ENCODE measurements at places on chromosomes 7 and 10. TPM values are rescaled to one million over a fixed set of nuclear protein-coding genes. Genes with fewer than 3 reads are reported as not detected.

DNA sequence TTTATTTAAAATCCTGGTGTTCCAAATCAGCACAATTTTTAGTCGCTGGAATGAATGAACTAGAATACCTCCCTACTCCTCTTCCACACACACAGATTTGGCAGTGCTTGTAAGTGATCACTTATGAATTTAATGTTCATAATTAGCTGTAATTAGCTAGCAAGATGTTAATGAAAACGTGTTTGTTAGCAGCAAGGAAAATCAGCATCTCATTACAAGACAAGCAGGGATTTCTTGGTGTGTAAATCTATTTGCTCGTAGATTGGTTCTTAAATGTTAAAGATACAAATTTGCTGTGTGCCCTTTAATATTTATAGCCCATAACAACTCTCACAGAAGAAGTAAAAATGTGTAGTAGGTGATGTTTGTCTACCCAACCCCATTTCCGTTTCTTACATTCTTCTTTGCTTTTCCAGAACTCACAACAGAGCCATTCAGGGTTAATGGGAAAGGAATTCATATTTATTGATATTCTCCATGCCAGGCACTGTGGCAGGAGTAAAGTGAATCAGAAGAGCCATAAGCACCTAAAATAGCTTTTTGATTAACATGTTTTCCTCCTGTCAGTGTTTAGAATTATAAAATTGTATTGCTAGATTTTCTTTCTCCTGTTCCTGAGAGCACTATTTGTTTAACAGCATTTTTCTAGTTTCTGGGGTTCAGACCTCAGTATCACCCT lies 49.6 kb downstream of the SEMA3C start:
- DNase-seq: no peak

- DNase-seq: no peak
These were observed 153.6 kb upstream of the PITRM1 start for GRCh38 chr10:3325954-3326750.

DNA sequence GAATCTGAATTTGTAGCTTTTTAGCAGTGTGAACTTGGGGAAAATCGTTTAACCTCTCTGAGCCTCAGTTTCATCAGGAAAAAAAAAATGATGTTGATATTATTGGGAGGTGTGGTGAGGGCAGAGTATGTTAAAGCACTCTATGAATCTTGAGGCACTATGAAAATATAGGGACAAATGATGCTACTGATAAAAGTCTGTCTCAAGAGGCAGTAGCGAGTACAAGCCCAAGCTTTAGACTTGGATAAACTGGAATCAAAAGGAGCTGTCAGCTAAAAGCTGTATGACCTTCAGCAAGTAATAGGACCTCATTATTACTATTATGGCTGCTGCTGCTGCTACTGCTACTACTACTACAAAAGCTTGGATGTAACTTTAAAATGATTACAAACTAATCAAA lies 8.4 kb downstream of the ZNF277 start:
- no peak for DNase-seq

STRIP2 gene
- total RNA-seq: 6.5 TPM

ACBD7 gene
- not detected for total RNA-seq

SP4 gene
- 10.6 TPM for total RNA-seq

Data from omental fat pad (tissue), 4 donors.